ENCODE measurements at places on chromosomes 3 and 15.

GRCh38 chr3:193488741-193489140 lies 66.0 kb downstream of the ATP13A4 start:
- DNase-seq, result no peak

GRCh38 chr15:33155691-33156420 lies 38.7 kb downstream of the FMN1 start:
- DNase-seq, result no peak

- no peak for DNase-seq
These were observed 237.6 kb downstream of the FEZF2 start for GRCh38 chr3:62135741-62136140.

GRCh38 chr15:85361323-85361722 lies 19.1 kb upstream of the AKAP13 start:
- DNase-seq, result no peak

DNA sequence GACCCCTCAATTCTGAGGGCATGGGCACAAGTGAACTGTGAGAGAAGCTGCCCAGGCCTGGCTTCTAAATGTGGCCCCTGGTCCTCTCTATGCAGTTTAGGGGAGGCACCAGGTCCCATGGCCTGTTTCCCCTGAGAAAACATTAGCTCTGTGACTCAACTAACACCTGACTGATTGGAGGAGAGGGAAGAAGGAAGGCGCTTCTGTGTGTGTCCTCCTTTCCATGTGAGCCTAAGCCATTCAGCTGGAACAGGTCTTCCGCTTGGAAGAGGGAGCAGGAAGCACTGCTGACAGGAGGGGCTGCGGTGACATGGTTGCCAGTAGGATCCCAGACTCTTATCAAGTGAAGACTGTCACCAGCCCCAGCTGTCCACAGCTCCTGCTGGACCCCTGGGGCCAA lies 79.5 kb downstream of the MYLK start:
- DNase-seq, result no peak

DNA sequence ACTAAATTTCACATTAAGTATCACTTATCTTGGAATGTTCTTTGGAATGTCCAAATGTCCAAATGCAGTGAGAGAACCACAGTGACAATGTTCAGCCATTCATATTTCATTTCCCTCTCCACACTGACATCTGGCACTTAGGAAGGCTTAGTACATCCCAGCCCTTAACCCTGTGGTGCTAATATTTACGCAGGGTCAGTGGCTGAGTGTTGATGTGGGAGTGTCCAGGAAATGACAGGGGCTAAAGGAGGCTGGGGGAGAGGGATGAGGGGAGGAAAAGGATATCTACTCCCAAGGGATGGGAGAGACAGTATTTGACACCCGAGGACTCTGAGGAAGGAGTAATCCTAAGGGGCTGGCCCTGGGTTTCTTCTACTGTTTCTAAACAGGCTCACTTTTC lies 14.1 kb upstream of the CCR4 start:
- DNase-seq, result no peak

GRCh38 chr15:89855948-89856347 lies 37.8 kb downstream of the AP3S2 start:
- DNase-seq, result no peak

DNA sequence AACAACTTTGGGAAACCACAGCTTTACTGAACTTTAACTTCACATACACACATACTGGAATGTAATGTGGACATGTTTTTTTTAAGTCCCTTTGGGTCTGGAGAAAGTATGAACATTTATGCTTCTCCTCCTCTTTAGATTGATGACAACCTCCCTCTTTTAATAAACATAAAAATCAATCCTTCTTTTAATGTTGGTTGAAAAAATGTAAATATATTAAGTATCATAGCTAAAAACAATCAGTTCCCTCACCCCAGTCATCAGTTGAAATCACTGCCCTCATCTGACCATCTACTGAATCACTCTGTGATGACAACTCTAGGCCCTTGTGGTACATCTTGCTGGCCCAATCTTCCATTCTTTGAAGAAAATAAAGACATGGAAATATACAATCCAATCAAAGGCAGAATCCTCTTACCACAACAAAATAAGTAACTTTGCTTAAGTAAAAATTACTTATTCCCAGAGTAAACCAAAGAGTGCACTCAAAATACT lies 6.4 kb downstream of the AAGAB start:
- DNase-seq, result no peak

Measured in activated T-helper 9 cell treated with anti-CD3 and anti-CD28 coated beads, Interleukin-2, amount 50 U/mL, for 16 hours (primary cell).